Bronchial epithelial cell (primary cell): ENCODE measurements at places on chromosomes 3 and 15.

- DNase-seq: no peak
These were observed at the start of gene IRAK2 for GRCh38 chr3:10164546-10165393. Gene IRAK2, plus strand, starts transcription at chr3:10164919. Its CDS starts 36 bp downstream, at chr3:10164955.

GRCh38 chr15:75923756-75924155, 20.1 kb downstream of the FBXO22 start:
- no peak for DNase-seq

DNA sequence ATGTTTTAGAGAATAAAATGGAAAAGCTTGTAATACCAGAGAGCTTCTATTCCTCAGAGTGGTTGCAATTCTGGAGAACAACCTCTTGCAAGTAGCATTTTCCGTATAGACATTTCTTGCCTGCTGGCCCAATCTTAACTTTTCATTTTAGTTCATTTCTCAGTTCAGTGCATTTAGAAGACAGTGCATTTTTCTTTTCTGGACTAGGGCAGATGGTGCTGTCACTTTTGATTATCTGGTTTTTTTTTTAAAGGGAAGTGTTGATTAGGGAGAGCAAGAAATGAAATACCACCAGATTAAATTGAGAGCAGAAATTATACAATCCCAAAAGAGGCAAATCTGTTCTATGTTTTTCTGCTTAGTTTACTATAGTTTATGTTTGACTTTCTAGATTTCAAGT, 172.7 kb downstream of the GHSR start:
- DNase-seq: no peak

GRCh38 chr15:88484682-88485331, 17.3 kb downstream of the MRPS11 start:
- DNase-seq: peak; percentile 16

DNA sequence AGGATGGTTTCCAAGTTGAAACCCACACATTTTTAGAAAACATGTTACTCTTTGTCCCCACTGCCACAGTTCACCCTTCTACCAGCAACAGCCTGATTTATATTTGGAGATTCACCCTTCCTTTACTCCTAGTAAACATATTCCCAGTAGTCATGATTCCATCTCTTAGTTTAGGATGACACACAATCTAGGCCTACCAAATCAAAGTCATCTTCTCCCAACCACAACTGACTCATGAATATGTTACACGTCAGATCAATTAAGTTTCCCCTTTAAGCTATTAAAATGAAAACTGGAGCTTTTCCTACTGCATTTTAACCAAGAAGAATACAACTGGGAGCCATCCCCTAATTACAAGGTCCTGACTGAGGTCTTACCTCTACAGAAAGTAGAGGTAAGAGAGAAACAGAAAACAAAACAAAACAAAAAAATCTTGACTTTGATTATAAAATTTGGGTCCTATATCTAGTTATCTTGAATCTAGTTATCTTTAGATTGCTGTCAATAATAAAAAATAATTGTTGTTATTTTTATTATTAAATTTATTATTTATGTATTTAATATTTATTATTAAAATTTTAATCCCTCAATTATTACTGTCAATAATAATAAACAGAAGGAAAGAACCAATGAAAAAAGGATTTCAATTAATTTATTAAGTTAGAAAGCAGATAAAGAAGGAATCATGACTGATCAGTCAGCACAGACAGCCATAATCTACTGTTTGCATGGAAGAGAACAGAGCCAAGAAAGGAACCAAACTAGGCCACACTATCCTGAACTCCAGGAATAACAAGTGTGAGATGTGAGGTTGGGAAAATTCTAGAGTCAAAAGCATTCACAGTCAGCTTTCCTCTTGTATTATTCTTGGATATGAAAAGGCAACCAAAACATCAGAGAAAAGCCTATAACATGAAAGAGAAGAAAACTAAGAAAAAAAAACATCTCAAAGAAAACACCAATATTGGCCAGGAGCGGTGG, 12.5 kb downstream of the DPH6 start:
- peak; percentile 29 for DNase-seq

GRCh38 chr15:87312221-87312620, 944.3 kb downstream of the NTRK3 start:
- DNase-seq: no peak

DNA sequence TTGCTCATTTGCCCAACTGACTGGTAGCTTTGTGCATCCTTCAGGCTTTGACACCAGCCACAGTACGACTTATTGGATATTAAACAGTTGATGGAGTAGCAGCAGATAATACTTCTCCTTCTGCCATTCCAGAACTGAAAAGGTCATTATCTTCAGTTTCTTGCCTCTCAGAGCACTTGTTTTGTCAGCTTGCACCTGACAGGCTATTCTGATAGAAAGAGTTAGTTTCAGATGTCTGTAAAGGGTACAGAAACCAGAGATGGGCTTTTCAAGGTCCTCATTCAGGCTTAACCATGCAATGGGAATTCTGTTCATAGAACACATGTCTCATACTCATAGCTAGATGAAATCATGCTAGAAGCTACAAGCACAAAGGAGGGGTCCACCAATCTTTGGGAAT, 367.2 kb downstream of the OTOL1 start:
- DNase-seq: no peak

DNA sequence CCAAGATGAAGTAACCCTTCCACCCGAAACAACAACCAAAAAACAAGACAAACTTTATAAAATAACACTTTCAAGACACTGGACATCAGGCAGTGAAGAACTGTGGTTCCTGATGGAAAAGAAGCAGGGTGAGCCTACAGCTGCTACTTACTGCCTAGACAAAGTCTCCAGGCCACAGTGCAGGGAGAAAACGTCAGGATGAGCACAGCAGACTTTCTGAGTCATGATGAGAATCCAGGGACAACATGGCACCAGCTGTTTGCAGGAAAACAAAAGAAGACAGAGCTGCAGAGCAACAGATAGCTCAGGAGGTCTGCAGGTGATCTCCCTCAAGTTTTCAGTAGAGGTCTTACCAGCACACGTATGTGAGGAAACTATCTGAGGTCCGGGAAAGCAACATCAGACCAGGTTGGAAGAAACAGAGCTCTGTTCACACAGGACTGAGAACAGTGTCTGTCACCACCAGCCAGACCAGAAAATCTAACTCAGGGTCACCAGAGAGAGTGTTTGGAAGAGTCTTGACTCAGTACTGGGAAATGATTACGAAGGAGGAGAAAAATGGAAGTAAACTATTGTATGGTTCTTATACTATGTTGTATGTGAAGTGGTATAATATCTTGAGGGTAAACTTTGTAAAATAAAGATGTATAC, 108.9 kb downstream of the ANO10 start:
- peak; percentile 7 for DNase-seq

- no peak for DNase-seq
These were observed 1.9 kb downstream of the MORC1 start for GRCh38 chr3:109116031-109116430.

- DNase-seq: no peak
These were observed 194.0 kb upstream of the SLITRK3 start for GRCh38 chr3:165390166-165390565.

- DNase-seq: peak; percentile 8
These were observed 167.4 kb downstream of the NTRK3 start for GRCh38 chr15:88089024-88089620.

DNA sequence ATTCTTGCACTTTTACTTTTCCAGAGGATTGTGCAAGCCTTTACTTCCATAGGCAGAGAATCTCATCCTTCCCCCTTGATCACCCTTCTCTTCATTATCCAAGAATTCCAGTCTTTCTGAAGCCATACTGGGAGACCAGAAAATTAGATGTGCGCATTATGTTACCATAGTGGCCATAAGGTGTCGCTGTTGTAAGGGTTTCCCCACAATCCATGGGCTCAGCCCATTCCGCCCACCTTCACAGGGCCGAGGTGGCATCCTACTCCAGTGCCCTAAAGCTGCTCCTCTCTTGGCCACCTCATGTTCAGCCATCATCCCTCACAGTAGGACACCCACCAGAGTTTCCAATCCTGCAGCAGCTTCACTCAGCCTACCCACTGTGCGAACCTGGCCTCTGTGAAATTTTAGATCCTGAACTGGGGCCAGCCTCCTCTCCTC, 35.0 kb downstream of the CTSH start:
- peak; percentile 39 for DNase-seq

DNA sequence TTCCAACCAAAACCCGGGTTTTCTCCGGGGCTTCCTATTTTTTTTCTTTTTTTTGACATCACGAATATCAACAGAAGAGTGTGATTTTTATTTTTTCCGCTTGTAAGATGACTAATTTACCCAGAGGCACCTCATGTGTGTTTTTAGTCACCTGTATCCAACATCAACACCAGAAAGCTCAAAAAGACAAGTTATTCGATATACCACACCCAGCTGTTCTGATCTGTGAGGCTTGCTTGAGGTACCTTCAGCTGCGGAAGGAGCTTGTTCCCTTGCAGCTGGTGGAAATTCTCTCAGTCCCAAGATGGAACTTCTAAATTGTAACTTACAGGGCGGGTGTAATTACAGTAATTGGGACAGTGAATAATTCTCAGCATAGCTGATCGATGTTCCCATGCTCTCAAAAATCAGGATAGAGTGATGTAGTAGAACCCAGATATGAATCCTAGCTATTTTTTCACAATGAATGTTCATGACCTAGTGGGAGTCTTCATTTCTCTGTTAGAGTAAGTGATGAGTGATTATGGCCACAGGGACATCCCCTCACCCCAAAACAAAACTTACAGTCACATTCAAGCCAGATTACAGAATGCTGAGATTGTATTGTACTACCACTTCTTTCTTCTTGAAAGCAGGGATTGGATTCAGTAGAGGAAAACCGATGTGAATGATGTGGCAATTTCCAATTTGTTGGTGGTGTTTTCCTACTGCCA, 232.1 kb downstream of the AGBL1 start:
- DNase-seq: peak; percentile 20

DNA sequence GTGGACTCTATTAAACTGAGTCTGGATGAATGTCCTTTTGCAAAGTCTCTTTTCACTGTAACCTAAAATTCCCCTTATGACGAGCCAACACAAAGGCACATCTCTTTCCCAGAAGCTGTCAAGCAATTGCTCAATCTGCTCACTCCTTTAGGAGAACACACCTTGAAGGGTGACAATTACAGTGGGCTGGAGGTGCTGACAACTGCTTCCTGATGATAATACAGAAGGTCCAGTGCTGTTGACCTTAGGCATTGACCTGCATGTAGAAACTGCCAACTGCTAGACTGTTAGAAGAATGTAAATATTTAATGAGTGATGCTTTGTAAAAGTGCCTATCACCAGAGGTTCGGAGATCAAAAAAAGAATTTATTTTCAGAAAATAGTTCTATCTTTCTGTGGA, 757.7 kb downstream of the GRM7 start:
- no peak for DNase-seq

GRCh38 chr15:33113666-33114373, 80.7 kb downstream of the FMN1 start:
- DNase-seq: peak; percentile 43

DNA sequence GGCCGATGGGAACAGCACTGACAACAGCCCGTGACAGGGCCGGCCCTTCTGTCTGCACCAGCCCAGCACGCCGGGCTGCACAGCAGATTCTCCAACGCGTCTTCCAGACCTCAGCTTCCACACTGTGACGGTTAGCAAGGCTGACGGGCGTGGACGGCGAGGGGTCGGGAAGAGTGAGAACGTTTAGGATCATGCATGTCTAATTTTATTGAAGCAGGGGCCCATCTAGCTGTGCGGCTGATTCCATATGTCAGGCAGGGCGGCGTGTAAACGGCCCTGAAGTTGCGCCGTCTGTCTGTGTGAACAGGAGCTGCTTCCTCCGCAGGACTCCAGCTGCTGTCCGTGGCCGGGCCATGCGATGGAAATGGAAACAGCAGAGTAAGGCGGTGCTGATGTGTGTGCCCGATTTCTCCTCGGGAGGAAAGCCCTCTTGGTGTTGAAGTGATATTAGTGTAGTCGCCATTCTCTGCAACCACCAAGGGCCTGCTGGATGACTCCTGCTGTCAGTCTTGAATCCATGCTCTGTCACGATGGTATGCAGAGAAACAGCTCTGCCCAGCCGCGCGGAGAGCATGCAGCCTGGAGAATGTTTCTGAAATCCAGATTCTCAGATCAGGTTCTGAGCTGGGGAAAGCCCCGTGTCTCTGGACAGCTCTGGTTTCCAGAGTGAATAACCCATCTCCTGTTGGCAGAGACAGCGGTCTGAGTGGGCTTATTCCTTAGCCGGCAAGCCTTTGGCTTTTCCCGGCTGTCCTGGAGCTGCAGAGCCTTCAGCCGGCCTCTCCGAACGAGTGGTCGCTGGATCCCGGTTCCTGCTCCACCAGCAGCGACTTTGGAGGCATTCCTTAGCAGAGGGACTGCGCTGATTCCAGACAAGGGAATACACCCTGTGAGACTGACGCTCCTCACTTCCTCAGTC, 158.1 kb upstream of the UBE3A start:
- DNase-seq: no peak

DNA sequence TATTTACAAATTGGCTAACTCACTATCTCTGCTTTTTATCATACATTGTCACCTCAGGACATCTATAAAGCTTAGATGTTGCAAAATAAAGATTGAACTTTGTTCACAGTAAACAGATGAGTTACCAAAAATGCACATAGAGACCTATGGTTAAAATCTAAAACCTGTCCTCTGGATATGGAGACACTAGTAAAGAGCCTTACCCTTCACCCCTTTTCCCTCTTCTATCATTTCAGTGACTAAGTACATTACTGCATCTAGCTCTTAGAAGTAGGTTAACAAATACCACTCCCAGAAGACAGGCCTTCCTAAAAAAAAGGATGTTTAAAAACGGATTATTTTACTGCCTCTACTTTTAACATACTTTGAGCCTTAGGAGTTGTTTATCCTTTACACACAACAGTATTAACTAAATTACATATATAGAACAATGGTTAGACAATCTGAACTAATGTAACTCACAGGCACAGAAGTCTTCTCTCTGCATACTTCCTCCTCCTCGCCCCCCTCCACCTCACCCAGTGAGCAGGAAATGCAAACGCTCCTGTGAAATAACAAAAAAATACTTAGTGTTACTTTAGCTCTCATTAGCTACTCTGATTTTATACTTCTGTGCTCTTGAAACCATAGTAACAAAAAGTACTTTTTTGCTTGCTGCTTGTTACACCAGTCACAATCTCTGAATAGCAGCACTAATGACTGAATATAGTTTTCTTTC, 23.3 kb downstream of the IREB2 start:
- DNase-seq: no peak

GRCh38 chr3:152719264-152719663, 115.7 kb upstream of the P2RY1 start:
- peak; percentile 93 for DNase-seq

DNA sequence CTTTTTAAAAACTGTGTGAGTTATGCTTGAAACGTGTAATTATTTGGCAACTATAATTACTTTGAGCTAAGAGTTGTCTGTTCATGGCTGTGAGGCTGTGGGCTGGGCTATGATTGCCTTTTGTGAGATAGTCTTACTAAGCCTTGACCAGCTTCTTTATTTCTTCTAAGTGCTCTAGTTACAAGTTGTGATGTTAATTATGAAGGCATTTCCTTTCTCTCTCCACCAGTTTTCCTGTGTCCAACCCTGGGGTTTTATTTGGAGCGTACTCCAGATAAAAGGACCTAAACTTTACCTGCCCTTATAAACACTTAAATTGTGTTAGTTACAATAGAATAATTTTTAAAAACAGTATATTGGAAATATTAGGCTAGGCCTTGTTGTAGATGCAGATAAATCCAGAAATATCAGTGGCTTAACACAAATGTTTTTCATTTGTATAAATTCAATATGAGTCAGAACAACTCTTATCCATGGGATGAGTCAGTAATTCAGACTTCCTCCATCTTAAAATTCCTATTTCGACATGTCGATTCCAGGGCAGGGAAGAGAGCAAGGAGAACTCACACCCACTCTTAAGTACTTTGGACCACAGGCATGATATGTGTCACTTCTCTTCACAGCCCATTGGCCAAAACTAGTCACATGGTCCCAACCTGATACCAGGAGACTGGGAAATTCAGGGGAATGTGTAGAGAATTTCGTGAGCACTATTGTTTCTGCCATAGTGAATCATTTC, 17.0 kb downstream of the TMEM62 start:
- DNase-seq: peak; percentile 100

GRCh38 chr15:38602910-38603670, 38.5 kb upstream of the RASGRP1 start:
- DNase-seq: no peak
